ENCODE measurements at places on chromosomes 12 and 14.

DNA sequence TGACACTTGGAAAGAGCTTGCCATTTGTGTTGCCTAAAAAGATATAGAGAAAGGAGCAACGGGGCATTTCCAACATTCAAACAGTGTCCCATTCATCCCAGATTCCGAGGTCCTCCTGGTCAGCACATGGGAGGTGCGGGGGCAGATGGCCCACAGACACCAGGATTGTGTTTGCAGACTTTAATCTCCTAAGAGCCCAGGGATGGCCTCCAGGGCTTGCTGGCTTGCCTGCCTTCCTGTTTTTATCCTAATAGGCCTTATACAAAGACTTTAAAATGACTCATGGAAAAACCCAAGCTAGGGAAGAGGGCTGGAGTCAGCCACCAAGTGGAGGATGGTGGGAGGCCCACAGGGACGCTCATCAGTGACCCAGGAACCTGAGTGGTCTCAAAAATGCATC, 21.5 kb upstream of the FAM181A start:
- no peak for DNase-seq

DNA sequence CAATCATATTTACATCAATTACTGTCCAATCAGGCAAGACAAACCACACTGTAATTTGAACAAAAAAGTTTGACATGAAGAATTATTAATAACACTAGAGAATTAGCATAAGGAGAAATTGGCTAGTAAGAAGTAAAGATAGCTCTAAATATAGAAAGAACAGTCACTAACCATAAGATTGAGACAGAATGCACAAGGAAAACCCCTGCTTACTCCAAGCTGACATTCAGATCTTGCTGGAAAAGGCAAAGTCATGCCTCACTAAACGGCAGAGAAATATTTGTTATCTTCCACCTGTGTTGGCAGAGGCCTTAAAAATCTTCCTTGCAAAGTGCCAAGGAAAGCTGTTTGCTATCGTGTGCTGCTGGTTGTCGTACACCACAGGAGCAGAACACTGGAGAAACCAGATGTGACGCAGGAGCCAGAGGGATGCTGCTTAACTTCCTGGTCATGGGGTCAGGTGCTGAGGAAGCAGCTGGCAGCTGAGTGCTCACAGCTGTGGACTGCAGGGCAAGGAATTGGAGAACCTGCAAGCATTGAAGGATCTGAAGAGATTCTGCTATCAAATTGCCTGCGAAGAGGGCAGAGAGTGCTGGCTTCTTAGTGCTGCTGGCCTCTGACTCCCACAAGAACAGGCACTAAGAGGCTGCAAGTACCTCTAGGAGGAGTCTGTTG, 1323.3 kb downstream of the LRFN5 start:
- DNase-seq, result no peak

DNA sequence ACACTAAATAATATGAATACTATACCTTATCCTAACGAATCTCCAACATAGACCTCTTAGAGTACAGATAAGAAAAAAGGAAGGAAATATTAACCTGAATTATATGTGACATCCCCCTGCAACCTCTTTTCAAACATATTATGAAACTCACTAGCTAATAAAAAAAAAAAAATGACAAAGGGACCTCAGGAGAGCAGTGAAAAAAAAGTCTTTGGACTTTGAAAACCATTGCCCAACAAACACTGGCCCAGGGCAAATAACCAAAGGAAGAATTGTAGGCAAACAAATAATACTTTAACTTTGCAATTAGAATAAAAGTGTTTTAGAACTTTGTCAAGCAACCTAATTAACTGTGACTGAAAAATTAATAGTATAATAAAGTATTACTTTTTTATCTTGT, 7.7 kb downstream of the SOX5 start:
- DNase-seq, result no peak

GRCh38 chr14:69620981-69621380, 9.6 kb downstream of the SUSD6 start:
- DNase-seq, result no peak

- no peak for DNase-seq
These were observed 174.6 kb downstream of the PTCSC3 start for GRCh38 chr14:36001936-36002335.

- DNase-seq, result peak; percentile 99
These were observed 18.4 kb downstream of the ANO6 start for GRCh38 chr12:45234139-45234865.

DNA sequence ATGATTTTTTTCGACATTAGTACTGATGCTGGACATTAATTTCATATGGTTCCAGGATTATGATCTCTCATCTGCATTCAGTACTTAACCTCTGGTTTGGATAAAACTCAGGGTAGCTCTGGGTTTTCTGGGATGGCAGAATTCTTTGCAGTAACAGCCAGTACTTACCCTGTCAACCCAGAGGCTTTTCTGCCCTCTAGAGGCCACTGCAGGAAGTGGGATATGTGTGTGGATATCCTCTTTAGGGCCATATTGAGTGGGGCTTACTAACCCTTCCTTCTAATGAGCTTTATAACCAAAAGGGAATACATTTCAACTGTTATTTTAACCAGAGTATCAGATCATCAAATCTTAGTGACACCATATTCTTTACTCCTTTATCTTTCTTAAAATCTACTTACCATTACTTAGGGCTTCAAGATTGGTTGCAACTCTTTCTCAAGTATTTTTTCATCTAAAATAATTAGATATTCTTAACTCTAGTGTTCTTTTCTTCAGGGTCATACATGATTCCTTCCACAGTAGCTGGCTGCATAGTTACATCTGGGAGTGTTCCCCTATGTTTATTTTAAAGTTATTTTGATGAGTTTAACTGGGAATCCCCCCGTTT, 488.0 kb upstream of the STXBP6 start:
- DNase-seq, result peak; percentile 28

GRCh38 chr14:52922656-52923055, 28.2 kb downstream of the FERMT2 start:
- peak; percentile 51 for DNase-seq

DNA sequence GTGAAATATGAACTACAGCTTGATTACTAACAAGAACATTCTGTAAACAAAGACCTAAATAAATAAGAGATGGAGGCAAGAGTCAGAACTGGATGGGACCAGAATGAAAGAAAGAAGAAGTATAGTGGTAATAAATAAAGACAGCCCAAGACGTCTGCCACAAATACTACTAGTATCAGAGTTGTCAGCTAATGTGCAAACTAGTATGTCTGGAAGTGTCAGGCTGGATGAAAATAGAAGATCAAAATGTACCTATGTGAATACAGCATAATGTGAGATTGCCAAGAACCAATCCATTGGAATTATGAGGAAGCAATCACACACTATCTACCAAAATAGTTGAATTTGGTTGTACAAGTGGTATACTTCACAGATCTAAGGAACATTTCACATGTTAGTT, 353.0 kb downstream of the BTG1 start:
- DNase-seq, result no peak

GRCh38 chr14:78519863-78520262, 349.7 kb downstream of the NRXN3 start:
- peak; percentile 30 for DNase-seq

- DNase-seq, result no peak
These were observed 308.7 kb downstream of the SOX5 start for GRCh38 chr12:23640754-23641153.

DNA sequence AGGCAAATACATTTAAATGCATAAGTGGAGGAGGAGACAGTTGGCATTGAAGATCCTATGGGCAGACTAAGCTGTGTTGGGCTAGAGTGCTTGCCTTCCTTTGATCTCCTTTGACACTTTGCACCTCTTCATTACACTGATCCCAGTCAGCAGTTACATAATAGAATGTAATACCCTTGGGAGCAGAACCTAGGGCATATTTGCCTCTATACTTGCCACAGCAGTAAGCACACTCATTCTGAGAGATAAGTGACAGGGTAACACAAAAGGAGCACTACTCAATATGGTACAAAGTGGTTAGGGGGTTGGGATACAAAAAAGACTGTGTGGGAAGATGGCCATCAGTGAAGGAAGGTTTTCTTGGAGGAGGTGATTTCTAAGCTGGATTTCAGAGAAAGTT, 9.0 kb downstream of the MARS1 start:
- DNase-seq, result no peak

GRCh38 chr14:23380976-23381375, 4.1 kb downstream of the CMTM5 start:
- DNase-seq, result no peak

- peak; percentile 84 for DNase-seq
These were observed 267.4 kb upstream of the PELI2 start for GRCh38 chr14:55850825-55851241.

- peak; percentile 75 for DNase-seq
These were observed 43.3 kb downstream of the GALNT9 start for GRCh38 chr12:132285991-132286681.

DNA sequence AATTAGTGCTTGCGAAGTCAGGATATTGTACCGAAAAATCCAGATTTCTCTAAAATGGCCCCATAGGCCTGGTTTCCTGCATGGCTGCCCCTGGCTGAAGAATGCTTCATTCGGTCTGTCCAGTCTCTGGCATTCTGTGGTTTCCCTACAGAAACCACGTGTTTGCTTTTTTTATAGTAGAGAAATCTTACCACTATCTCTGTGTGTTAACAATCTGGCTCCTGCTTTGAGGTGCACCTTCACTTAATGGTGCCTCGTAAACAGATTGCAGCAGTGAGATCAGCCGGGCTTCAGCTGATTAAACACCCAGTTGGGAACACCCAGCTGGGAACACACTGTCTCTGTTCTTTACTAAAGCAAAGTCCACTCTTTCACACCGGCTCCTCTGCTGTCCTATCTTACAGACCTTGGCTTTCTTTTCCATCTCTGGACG, 6.7 kb upstream of the DNAAF2 start:
- no peak for DNase-seq

DNA sequence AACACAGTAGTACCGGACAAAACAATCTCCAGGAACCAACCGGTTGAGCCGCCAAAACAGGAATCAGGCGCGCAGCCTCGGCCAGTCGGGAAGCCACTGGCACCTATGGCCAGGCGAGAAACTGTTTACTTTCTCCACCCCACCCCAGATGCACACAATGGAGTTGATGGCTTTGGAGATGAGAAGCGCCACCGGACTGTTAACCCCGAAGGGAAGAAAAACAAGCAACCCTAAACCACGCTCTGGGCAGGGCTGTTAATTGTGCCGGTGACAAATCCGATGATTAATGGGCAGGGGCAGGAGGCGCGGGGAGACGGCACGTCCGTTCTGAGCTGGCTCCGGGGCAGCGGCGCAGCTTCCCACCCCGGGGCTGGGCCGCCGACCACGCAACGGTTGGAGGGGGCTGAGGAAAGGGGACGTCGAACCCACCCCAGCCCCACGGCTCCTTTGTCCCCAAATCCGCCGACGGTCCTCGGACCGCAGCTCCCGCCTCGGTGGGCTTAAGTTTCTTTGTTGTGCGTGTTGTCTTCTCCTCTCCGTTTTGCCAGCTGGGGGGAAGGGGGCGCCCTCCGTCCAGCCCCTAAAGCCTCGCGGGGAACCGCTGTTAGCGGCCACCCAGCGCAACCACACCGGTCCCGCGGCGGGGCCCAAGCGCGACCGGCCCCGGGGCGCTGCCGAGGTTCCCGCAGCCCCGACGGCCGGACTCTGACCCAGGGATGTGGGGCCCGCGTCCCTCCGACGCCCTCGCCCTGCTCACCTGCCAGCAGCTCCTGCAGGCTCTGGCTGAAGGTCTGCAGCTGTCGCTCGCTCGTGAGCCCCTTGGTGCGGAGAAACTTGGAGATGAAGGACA, 790 bp downstream of the BTG1 start:
- DNase-seq, result peak; percentile 77

GRCh38 chr12:8011331-8011730, 21.2 kb upstream of the FOXJ2 start:
- DNase-seq, result no peak

- DNase-seq, result no peak
These were observed 47.3 kb upstream of the BCAT1 start for GRCh38 chr12:24996102-24996797.

GRCh38 chr14:30340495-30340894, 218.5 kb upstream of the G2E3 start:
- DNase-seq, result no peak

DNA sequence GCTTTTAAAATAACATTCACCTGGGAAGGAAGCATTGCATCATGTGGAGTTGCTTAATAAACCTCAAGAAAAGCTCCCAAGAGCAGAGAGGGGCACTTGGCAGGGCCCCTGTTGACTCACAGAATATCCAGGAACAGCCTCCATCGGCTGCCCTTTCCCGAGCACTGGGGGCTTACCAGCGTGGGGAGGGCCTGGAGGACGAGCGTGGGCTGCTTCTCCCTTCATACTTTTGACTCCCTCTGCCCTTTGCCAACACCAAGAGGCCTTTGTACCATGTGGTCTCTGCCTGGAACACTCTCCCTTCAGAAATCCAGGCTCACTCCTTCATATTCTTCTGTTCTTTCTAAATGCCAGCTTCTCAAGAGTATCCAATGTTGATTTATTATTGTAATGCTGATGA, 492.1 kb upstream of the TMEM132C start:
- no peak for DNase-seq

GRCh38 chr12:48003226-48004052, 837 bp downstream of the COL2A1 start:
- DNase-seq, result no peak

GRCh38 chr12:124824195-124824594, 39.5 kb downstream of the SCARB1 start:
- DNase-seq, result no peak

- DNase-seq, result no peak
These were observed 123.0 kb downstream of the PHETA1 start for GRCh38 chr12:111245701-111246476.

DNA sequence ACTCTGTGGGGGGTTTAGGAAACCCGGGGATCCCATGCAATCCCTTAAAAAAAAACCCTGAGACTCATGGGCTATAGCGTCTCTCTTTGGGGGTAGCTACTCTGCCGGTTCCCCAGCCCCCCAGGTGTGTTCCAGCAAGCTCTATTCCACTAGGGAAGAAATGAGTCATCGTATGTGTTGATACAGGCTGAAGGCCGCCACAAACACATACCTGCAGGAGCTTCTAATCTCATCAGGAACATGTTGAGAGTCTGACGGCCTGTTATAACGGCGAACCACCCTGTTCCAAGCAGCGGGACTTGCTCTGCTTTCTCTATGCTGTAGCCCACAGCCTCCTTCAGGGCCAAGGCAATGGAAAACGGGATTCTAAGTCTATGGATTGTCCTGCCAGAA, 977 bp upstream of the KRT5 start:
- DNase-seq, result peak; percentile 22

DNA sequence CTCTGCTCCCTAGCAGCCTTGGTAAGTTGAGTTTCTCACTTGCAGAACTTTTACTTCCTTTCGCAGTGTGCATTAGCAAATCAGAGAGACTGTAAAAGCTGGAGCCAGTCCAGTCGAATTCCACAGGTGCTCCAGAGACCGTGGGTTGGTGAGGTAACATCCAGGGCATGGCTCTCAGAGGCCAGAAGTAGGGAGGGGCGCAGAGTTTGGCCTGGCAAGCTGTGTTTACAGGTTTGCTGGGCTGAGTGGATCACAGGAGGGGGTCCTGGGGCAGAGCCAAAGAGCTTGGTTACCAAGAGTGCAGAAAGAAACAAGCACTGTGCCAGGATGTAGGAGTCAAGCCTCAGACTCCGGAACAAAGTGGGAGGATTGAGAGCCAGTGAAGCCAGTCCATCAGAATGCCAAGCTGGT, 10.2 kb upstream of the BHLHE41 start:
- DNase-seq, result no peak

GRCh38 chr14:90820958-90821357, 4.7 kb upstream of the TTC7B start:
- peak; percentile 11 for DNase-seq

GRCh38 chr14:65934070-65934435, 521.5 kb downstream of the FUT8 start:
- no peak for DNase-seq
